ENCODE measurements at places on chromosomes 1 and 21. TPM values are rescaled to one million over a fixed set of nuclear protein-coding genes. Genes with fewer than 3 reads are reported as not detected.

Gene XCL2
- not detected for total RNA-seq

Gene HRNR
- not detected for total RNA-seq

Gene HES3
- total RNA-seq = not detected

Gene SLC9C2
- total RNA-seq = not detected

Gene HJV
- total RNA-seq = not detected

- no peak overlapping the region for H3K4me3 ChIP-seq
- no peaks in the 10 kb centered on the region for H3K27me3 ChIP-seq
- H3K4me1 ChIP-seq = peaks cover 21% of the 10 kb centered on the region
- DNase-seq = no peak
- H3K27ac ChIP-seq = no peak overlapping the region
- H3K36me3 ChIP-seq = no peaks in the 10 kb centered on the region
Measured at GRCh38 chr1:227880342-227880924, 65.0 kb downstream of the PRSS38 start.

GRCh38 chr1:178543290-178543607, 30.3 kb downstream of the TEX35 start:
- H3K4me3 ChIP-seq = no peak overlapping the region
- no peak for DNase-seq
- peaks cover 16% of the 10 kb centered on the region for H3K4me1 ChIP-seq
- no peaks in the 10 kb centered on the region for H3K36me3 ChIP-seq
- no peak overlapping the region for H3K27ac ChIP-seq
- H3K27me3 ChIP-seq = no peaks in the 10 kb centered on the region

GRCh38 chr1:58664881-58665280, 35.0 kb downstream of the MYSM1 start:
- DNase-seq = no peak
- peaks cover 51% of the 10 kb centered on the region for H3K36me3 ChIP-seq
- no peaks in the 10 kb centered on the region for H3K4me1 ChIP-seq
- no peak overlapping the region for H3K27ac ChIP-seq

DNA sequence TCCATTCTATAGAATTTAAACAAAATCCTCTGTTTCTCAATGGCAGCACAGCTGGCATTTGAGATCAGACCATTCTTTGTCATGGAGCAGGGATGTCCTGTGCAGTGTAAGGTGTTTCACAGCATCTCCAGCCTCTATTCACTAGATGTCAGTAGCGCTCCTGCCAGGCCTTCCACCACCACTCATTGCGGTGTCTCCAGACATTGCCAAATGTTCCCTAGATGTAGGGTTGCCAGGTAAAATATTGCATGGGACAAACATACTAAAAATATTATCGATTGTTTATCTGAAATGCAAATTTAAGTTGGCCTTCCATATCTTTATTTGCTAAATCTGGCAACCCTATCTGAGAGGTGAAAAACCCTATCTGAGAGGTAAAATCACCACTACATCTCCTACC, 11.7 kb downstream of the ITLN2 start:
- H3K36me3 ChIP-seq = no peaks in the 10 kb centered on the region
- H3K27ac ChIP-seq = no peak overlapping the region
- no peak overlapping the region for H3K4me3 ChIP-seq
- DNase-seq = no peak

DNA sequence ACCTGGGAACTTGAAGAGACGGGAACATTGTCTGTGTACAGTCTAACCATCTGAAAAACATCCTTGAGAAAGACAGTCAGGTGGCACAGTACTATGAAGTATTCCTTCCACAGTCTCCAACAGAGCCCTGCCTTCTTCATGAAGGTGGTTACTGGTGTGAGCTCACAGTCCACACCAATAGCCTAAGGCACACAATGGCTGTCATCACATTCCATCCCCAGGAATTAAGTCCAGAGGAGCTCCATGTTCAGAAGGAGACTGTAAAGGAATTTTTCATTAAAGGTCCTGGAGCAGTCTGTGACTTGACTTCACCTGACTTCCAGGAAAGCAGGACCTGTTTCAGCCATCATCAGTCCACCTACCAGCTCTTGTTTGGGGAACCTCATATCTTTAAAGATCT, 180.2 kb downstream of the C1orf21 start:
- H3K4me1 ChIP-seq = no peaks in the 10 kb centered on the region
- no peaks in the 10 kb centered on the region for H3K36me3 ChIP-seq
- H3K4me3 ChIP-seq = no peak overlapping the region
- no peak for DNase-seq
- H3K27ac ChIP-seq = no peak overlapping the region

- H3K36me3 ChIP-seq = no peaks in the 10 kb centered on the region
- no peak for DNase-seq
- H3K27ac ChIP-seq = no peak overlapping the region
- peaks cover 10% of the 10 kb centered on the region for H3K4me1 ChIP-seq
- H3K4me3 ChIP-seq = no peak overlapping the region
- H3K27me3 ChIP-seq = peaks cover 5% of the 10 kb centered on the region
Measured at GRCh38 chr1:11764519-11764918, 2.5 kb downstream of the C1orf167 start.

DNA sequence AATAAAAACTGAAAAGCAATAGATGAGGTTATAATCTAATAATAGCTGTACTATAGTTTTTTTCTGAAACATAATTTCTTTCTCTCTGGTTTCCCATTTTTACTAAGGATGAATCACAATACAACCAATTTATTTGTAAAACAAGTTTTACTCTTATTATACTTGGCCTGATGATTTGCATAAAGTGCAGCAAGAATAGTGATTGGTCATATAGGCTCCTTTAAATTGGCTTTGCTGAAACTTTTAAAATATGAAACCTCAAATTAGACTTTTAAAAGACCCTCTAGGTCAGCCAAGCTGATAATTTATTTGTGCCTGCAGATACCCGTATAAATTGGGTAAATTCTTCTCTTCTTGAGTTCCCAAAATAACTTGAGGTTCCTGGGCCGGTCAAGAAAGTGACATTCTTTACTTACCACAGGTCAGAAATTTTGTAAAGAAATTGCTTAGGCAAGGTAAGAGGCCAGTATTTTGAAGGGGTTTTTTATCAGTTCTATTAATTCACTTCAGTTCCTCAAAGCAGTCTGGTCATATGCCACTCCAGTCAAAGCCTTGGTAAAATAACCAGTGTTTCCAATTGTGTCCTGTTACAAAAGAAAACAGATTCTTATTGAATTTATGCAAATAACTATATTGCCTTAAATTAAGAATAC, 76.1 kb downstream of the C21orf91 start:
- no peaks in the 10 kb centered on the region for H3K36me3 ChIP-seq
- no peak for DNase-seq
- H3K4me3 ChIP-seq = no peak overlapping the region

DNA sequence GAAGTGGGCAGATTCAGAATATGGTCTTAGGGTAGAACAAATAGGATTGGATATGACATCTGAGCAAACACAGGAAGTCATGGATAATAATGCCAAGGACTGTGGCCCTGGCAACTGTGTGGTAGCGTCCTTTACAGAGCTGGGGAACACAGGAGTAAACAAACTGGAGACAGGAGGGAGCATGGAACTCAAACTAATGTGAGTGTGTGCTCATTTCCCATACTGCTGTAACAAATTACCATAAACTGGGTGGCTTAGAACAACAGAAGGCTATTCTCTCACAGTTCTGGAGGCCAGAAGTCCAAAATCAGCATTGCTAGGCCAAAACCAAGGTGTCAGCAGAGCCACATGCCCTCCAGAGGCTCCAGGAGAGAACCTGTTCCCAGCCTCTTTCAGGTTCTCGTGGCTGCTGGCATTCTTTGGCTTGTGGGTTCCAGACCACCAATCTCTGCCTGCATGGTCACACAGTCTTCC, 106.4 kb downstream of the TGFBR3 start:
- no peak overlapping the region for H3K27ac ChIP-seq
- no peak overlapping the region for H3K4me3 ChIP-seq
- no peak for DNase-seq
- no peaks in the 10 kb centered on the region for H3K36me3 ChIP-seq
- no peaks in the 10 kb centered on the region for H3K4me1 ChIP-seq

GRCh38 chr1:160621633-160622413, 25.0 kb downstream of the SLAMF1 start:
- peak overlapping the region; percentile 47 for H3K27ac ChIP-seq
- peaks cover 95% of the 10 kb centered on the region for H3K4me1 ChIP-seq
- peaks cover 15% of the 10 kb centered on the region for H3K36me3 ChIP-seq
- DNase-seq = no peak
- H3K27me3 ChIP-seq = no peaks in the 10 kb centered on the region
- H3K4me3 ChIP-seq = no peak overlapping the region

DNA sequence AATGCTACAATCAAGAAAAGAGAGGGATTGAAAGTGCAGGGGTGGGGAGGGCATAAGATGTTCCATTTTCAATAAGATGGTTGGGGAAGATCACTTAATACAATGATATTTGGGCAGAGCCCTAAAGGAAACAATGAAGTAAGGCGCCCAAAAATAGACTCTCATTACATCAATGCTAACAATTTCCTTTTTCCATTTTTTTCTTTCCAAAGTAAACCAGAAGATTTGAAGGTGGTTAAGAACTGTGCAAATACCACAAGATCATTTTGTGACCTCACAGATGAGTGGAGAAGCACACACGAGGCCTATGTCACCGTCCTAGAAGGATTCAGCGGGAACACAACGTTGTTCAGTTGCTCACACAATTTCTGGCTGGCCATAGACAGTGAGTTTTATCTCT, 16.8 kb downstream of the IFNAR2 start:
- H3K36me3 ChIP-seq = peaks cover 46% of the 10 kb centered on the region
- H3K4me3 ChIP-seq = no peak overlapping the region
- H3K4me1 ChIP-seq = peaks cover 79% of the 10 kb centered on the region
- H3K27ac ChIP-seq = no peak overlapping the region
- DNase-seq = no peak

Measured in CD4-positive, alpha-beta memory T cell (primary cell).